ENCODE measurements at places on chromosomes 11 and 22. TPM values are rescaled to one million over a fixed set of nuclear protein-coding genes. Genes with fewer than 3 reads are reported as not detected.

TRMU gene
- polyA plus RNA-seq = 24.8 TPM

GAS2 gene
- polyA plus RNA-seq = 0.44 TPM

LMNTD2 gene
- 2.5 TPM for polyA plus RNA-seq

KCNJ5 gene
- not detected for polyA plus RNA-seq

PRR5 gene
- polyA plus RNA-seq = 18.2 TPM

OR5B2 gene
- polyA plus RNA-seq = not detected

LUZP2 gene
- polyA plus RNA-seq = 0.07 TPM

NXPE2 gene
- 0.06 TPM for polyA plus RNA-seq

ALX4 gene
- 2.2 TPM for polyA plus RNA-seq

ARHGEF17 gene
- 85.7 TPM for polyA plus RNA-seq

MYRF gene
- polyA plus RNA-seq = 0.33 TPM

PGA5 gene
- not detected for polyA plus RNA-seq

APOL4 gene
- polyA plus RNA-seq = 0.23 TPM

DNA sequence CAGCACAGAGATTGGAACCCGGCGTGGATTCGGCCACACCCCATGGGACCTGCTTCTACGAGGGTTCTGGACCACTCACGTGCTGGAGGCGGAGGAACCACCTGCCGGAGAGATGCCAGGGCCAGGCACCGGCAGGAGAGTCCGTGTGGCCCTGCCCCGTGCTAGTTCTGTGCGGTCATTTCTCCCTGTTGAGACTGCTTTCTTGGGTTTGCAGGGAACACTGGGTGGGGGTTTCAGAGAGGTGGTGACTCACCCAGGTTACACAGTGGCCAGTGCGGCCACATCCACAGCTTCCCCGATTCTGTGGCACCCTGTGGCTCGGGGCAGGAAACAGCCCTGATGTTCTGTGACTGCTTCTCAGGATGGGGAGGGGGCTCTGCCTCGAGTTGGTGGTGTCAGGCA, 3.6 kb upstream of the PHLDA2 start:
- no peak for DNase-seq

- no peak for DNase-seq
Measured at GRCh38 chr11:75429902-75430713, 2.9 kb downstream of the KLHL35 start.

- DNase-seq = no peak
Measured at GRCh38 chr22:32961497-32961896, 96.7 kb downstream of the SYN3 start.

GRCh38 chr22:37566329-37566837, 6.1 kb downstream of the CDC42EP1 start:
- no peak for DNase-seq

DNA sequence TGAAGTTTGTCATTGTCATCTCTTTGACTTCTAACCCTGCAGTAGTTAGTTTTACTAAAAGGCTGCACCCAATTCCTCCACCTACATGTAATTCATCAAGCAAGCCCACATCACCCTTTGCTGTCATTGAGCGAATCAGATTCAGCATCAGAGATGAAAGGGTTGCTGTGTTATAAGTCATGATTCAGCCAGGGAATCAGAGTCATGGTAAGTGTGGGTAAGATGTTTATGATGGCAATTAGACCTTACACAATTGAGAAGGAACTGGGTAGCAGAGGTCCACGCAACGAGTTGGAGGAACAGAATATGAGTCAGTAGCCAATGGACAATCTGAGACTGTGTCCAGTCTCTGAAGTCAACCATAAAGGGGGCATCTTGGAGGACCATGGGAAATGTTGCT, 162.8 kb upstream of the SNX19 start:
- DNase-seq = no peak

- no peak for DNase-seq
Measured at GRCh38 chr11:5994791-5995190, 8.0 kb upstream of the OR52L1 start.

DNA sequence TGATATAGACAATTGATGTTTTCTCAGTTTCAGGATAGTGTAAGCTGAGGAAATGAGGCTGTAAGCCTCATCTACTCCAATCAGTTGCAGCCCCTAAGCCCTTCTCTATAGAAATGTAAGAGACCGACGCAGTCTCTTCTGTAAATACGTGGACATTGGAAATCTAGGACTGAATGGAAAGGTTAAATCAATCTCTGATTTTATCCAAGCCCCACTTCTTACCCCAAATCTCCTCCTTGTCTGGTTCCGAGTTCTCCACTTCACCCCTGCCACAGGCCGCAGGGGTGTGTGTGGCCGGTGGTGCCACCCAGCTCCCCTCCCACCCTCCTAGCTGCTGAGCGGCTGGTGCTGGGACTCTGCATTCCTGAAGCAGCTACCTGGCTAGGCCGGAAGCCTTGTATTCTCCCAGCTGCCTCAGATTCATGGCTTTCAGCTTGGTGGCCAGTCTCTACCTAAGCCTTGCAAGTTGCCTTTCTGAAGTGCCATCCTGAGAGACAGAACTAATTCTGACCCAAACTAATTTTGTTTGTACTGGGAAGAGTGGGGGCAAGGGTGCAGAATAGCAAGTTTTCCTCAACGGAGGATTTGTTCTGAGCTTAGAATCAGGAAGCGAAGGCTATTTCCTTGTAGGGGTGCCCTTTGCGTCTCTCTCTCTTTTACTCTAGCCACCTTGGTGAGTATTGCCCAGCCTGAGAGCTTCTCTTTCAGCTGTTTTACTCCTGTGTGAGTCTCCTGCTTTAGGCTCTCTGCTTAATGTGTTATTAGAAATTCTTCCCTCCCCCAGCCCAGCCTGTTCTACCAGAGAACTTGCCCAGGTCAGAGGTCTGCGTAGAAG, 749 bp downstream of the VWA5A start:
- DNase-seq = no peak

DNA sequence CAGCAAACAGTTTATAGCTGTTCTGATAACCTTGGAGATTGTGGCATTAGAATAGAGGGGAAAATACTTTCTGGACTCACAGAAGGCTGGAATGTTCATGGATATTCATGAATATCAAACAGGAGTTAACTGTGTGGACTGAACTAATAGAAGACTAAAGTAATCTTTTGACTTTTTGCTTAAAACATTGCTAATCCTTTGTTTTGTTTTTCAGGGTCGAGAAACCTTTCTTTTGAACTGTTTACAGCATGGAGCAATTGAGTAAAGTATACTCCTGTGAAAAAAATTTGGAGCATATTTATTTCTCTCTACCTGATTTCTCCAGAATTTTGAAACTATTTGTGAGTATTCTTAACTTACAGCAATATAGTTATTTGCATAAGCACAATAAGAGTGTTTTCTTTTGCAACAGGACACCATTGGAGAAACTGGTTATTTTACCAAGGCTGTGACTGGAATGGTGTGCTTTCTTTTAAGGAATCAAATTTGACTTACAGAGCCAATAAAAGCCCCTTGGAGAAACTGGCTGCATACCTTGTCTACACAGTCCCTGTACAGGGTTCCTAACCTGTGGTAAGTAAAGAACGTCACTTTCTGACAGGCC, 821.6 kb downstream of the TBC1D22A start:
- DNase-seq = no peak

- DNase-seq = peak; percentile 35
Measured at GRCh38 chr11:128294671-128295050, 292.7 kb downstream of the ETS1 start.

- no peak for DNase-seq
Measured at GRCh38 chr22:23649071-23649501, 17.0 kb upstream of the DRICH1 start.

GRCh38 chr11:35223371-35223796, 84.4 kb downstream of the CD44 start:
- peak; percentile 42 for DNase-seq

GRCh38 chr11:15867871-15868270, 488.5 kb downstream of the SOX6 start:
- DNase-seq = no peak

DNA sequence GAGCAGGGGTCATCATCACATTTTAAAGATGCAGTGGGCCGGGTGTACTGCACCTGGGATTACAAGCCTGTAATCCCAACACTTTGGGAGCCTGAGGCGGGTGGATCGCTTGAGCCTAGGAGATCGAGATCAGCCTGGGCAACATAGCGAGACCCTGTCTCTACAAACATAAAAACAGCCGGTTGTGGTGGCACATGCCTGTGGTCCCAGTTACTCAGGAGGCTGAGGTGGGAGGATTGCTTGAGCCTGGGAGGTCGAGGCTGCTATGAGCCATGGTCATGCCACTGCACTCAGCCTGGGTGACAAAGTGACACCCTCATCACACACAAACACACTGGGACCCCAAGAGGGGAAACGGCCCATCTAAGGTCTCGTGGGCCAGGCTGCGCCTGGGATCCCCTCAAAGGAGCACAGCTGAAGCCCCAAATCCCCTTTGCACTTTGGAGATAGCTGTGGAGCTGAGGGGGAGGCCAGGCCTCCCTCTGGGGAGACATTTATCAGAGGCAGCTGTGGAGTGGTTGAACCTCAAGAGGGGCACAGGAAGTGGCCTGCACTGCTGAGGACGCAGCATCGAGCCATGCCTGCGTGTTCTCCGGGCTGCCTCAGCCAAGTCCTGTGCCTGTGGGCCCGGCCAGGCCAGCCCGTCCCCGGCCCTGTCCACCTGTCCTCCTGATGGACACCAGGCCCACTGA, 27.5 kb downstream of the OSBPL5 start:
- DNase-seq = no peak

- DNase-seq = peak; percentile 47
Measured at GRCh38 chr11:88016392-88017170, 158.7 kb downstream of the RAB38 start.

DNA sequence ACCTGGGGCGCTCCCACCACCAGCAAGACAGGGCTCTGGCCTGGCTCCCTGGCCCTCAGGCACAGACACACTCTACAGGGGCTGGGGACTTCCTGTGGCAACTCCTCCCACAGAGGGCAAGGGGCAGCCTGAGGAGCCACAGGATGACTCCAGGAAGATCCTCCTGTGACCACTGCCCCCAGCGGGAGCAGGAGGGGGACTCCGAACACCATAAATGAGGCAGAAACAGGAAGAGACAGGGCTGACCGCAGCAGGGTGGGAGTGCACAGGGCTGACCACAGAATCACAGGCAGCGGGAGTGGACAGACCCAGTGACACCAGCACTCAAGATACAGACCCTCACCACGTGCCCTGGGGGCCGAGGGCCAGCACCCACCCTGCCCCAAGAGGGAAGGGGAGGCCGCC, 10.8 kb downstream of the ARAP1 start:
- no peak for DNase-seq

- DNase-seq = no peak
Measured at GRCh38 chr11:44730775-44731174, 4.0 kb downstream of the TSPAN18 start.

DNA sequence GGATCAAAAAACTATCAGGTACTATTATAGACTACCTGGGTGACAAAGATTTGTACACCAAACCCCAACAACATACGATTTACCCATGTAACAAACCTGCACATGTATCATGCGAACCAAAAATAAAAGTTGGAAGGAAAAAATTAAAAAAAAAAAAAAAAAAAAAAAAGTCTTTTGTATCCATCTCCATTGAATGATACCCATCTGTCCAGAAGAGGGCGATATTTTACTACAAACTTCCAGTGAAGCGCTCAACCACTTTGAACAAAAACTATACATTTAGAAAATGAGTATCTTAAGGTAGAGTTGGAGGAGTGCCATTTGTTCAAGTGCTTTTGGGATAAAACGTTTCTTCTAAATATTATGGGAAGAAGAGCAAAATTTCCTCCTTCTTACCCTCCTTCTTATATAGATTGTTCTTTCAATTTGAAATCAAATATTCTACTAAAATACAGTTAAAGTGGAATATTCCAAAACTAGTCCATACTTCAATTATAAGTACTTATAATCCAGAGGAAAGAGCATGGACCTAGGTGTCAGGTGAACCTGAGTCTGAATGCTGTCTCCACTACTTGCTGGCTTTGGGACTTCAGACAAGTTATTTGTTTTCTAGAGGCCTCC, 23.3 kb downstream of the ARL14EP start:
- no peak for DNase-seq
